ENCODE measurements at places on chromosomes 1 and 21. TPM values are rescaled to one million over a fixed set of nuclear protein-coding genes. Genes with fewer than 3 reads are reported as not detected.

Gene FAM72D
- 12.8 TPM for total RNA-seq

Gene FAAH
- 25.9 TPM for total RNA-seq

Gene AGT
- 0.87 TPM for total RNA-seq

Gene RPS6KC1
- 20.5 TPM for total RNA-seq

Gene TTC39A
- total RNA-seq, result 8.3 TPM

Gene SLC6A17
- total RNA-seq, result 5.7 TPM

Gene UQCRH
- total RNA-seq, result 498 TPM

Gene MAN1C1
- total RNA-seq, result 1.5 TPM
